ENCODE measurements at places on chromosomes 16 and 17.

GRCh38 chr17:80545499-80545826 is 825 bp downstream of the RPTOR start:
- DNase-seq: no peak

- no peak for DNase-seq
Measured at GRCh38 chr16:56631832-56632155, 665 bp upstream of the MT1M start.

DNA sequence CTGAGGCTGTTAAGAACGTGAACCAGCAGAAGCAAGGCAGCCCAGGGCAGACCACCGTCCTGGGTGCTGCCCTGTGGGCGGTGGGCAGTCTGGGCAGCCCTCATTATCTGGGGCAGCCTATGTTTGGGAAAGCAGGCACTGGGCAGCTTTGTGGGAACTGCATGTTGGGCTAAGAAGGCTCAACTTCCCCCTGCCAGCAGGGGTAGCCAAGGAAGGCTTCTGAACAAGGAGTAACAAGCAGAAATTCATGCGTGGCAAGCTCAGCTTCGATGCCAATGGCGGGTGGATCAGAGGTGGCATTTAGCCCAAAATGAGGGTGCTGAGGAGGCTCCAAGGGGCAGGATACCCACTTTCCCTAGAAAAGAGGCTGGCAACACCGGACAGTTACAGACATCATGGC is 42.7 kb upstream of the METRNL start:
- DNase-seq: no peak

DNA sequence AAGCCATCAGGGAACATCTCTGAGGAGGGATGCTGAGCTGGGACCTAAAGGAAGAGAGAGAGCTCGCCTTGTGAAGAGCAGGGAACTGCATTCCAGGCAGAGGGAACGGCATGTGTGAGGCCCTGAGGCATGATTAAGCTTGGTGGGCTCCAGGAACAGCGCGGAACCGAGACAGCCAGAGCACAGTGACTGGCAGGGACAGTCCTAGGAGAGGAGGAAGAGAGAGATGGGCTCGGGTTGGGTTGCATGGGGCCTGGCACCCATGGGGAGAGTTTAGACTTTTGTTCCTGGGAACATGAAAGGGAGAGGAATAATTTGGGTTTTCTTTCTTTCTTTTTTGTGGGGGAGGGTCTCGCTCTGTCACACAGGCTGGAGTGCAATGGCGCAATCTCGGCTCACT is 39.2 kb upstream of the CPNE2 start:
- DNase-seq: no peak

DNA sequence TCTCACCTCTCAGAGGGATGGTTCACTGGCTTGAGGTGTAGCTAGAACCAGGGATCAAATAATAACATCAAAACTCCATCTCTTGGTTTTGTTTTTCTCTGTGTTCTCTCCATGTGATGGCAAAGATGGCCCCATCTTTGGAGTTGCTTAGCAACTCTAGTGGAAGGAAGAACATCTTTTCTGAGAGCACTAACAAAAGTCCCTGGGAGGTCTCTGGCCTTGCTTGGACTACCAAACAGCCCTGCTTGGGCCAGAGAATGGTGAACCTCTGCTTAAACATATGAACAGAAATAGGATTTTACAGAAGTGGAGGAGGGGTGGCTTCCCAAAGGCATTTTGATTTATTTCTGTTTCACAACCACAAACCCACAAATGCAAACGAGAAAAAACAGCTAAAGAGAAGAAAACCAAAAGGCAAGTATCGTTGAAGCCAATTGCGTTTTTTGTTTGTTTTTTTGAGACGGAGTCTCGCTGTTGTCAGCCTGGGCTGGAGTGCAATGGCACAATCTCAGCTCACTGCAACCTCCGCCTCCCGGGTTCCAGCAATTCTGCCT is 13.2 kb downstream of the GABARAPL2 start:
- peak; percentile 34 for DNase-seq

DNA sequence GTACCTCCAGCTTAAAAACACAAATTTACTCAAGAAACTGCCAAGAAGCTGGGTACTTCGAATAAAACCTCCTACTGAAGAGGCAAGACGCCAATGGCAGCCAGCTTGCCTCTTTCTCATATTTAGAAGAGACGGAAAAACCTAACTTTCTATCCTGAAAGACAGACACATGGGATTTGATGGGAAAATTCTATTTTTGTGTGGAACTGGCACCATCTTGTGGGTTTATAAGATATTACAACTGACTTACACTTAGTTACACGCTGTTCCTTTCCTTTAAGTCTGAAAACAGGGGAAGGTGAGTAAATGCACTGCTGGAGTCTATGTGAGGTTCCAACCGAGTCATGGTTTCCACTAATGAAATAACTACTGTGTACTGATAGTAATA is 10.3 kb downstream of the ZNF18 start:
- no peak for DNase-seq

All from B cell (primary cell).